Activated T-helper 9 cell treated with anti-CD3 and anti-CD28 coated beads, Interleukin-2, amount 50 U/mL, for 16 hours (primary cell): ENCODE measurements at places on chromosomes 12 and 14.

GRCh38 chr12:47801170-47801903 is 18.4 kb downstream of the HDAC7 start:
- DNase-seq: no peak

DNA sequence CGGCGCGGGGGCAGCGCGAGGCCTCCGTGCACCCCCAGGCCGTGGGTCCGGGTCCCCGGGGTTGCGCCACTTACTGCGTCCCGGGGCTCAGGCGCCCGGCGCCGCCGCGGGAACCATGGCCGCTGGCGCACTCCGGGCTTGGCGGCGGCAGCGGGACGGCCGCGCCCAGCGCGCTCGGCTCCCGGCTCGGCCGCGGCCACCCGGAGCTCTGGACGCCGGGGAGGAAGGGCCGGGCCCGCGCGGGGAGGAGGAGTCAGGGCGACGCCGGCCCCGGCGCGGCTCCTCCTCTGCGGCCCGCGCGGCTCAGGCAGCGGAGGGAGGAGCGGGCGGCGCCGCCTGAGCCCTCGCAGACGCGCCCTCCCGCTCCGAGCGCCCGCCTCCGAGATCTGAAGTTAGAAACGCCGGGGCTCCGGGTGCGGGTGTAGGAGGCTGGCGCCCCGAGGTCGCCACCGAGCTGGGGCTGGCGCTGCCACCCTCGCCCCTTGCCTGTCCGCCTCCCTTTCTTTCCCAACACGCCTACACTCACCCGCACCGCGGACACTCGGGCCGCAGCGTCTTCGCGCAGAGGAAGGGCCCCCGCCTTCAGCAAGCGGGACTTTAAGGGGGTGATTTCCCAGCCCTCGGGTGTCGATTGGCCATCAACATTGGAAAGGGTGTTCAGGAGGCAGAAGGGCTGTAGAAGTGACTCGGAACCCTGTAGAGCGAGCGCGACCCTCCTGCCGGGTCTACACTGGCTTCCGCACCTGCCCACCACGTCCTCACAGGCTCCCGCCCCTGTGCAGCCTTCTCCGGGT is at the start of gene NIN:
NIN (minus strand) TSS at position 231 of the 794 bp plus-strand sequence. CDS start 9,106 bp downstream, outside the sequence.
- peak; percentile 64 for DNase-seq

- DNase-seq: no peak
Measured at GRCh38 chr12:4211372-4211771, 62.2 kb upstream of the CCND2 start.

- DNase-seq: no peak
Measured at GRCh38 chr12:121391619-121392324, 8.1 kb upstream of the RNF34 start.

GRCh38 chr14:39291701-39292100 is 58.0 kb downstream of the MIA2 start:
- no peak for DNase-seq

- DNase-seq: no peak
Measured at GRCh38 chr12:29148596-29148910, 525 bp upstream of the FAR2 start.

GRCh38 chr12:3496957-3497356 is 6.0 kb downstream of the PRMT8 start:
- DNase-seq: no peak

DNA sequence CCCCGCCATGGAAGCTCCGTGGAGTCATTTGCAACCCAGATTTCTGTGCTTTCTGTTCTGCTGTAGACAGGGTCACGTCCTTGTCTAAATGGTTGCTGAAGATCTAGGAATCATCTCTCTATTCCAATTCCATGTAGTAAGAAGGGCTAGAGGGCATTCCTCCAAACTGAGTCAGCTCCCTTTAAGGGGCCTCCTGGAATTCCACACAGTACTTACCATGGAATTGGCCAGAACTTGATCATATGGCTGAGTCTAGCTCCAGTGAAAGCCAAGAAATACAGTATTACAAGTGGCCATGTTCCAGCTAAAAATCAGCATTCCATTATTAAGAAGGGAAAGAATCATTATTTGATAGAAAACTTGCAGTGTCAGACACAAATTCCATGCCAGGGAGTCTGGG is 171.9 kb downstream of the PRKCH start:
- no peak for DNase-seq

- no peak for DNase-seq
Measured at GRCh38 chr14:75445236-75445635, 17.4 kb downstream of the JDP2 start.

DNA sequence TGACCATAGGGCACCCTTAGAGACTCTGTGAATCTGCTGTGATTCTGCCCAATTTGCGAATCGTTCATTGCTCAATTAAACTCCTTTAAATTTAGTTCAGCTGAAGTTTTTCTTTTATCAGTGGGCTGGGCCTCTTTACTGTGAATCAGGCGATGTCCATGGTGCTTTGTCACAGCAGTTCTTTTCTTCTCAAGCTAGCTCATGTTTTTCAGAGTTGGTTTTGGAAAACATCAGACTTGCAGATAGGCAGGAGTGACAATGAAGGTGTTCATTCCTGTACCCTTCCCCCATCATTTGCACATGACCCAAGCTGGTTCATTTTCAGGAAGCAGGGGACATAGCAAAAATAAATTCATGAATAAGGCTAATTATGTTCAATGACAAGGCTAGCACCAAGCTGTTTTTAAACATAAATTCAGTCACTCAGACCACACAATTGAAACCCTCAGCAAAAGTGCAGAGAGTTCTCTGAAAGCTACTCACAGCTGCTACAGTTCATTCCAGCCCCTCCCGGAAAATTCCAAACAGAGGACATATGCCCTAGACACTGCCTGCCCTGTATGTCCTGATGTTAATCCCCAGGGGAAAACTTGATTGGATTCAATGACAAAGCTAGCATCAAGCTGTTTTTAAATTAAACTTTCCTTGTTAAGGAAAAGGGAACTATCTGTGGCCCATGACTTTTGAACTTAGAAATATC is 383.3 kb downstream of the C12orf75 start:
- no peak for DNase-seq
